ENCODE measurements at places on chromosomes 6 and 20.

GRCh38 chr20:5557123-5557522 lies 193.1 kb upstream of the SHLD1 start:
- DNase-seq: no peak

- peak; percentile 77 for DNase-seq
These were observed 16.1 kb downstream of the BPIFB1 start for GRCh38 chr20:33299111-33299603.

DNA sequence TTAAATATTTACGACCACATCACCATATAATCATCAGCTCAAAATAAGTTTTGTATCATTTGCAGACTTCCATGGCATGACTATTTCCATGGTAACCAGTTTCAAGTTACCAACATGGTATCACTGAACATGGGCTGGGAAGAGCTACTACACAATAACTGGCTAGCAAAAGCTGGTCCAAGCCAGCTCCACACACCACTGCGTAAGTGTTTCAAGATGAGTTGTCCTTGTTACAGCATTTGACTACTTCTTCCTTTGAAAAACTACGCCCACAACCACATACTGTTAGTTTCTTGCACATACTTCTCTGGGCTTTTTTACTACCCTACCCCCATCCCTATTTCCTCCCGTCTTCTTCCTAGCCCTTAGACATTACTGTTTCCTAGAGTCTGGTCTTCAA lies 8.5 kb downstream of the CD164 start:
- no peak for DNase-seq

GRCh38 chr6:126781582-126781981 lies 336.9 kb upstream of the RSPO3 start:
- no peak for DNase-seq

- no peak for DNase-seq
These were observed 3.0 kb downstream of the NR2E1 start for GRCh38 chr6:108168501-108169463.

GRCh38 chr20:20225325-20226043 lies 142.4 kb upstream of the INSM1 start:
- no peak for DNase-seq

DNA sequence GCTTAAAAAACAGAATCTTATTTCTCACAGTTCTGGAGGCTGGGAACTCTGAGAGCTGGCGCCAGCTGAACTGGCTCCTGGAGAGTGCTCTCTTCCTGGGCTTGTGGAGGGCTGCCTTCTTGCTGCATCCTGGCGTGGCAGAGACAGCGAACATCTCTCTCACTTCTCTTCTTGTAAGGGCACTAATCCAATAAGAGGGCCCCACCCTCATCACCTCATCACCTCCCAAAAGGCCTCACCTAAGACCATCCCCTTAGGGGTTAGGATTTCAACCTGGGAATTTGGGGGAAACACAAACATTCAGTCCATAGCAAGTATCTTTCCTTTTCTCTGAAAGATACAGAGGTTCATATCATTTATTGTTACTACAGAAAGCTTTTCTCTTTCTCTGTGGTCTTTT lies 23.9 kb downstream of the PNLDC1 start:
- DNase-seq: no peak

- no peak for DNase-seq
These were observed 646.0 kb upstream of the MARCKS start for GRCh38 chr6:113211170-113211569.

- DNase-seq: no peak
These were observed 2.3 kb upstream of the SLC23A2 start for GRCh38 chr20:5003626-5004025.

DNA sequence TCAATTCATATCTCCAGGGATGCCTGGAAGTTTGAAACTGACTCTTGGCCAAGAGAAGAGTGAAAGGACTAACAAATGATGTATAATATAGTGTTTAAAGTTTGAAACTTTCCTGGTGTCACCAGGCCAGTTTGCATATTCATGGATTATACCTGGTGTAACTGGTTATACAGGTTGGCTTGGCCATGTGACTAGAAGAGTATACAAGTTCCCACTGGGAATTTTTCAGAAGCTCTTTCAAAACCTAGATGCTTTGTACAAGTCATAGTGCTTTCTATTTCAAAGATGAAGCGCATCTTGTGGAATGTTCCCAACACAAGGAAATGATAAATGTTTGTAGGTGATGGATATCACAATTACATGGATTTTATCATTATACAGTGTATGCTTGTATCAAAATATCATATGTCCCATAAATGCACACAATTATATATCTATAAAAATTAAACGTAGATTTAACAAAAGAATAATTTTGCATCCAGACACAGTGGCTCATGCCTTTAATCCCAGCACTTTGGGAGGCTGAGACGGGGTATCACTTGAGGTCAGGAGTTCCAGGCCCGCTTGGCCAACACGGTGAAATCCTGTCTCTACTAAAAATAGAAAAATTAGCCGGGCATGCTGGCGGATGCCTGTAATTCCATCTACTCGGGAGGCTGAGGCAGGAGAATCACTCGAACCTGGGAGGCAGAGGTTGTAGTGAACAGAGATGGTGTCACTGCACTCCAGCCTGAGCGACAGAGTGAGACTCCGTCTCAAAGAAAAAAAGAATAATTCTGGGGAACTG lies 1420.2 kb downstream of the GRIK2 start:
- no peak for DNase-seq

DNA sequence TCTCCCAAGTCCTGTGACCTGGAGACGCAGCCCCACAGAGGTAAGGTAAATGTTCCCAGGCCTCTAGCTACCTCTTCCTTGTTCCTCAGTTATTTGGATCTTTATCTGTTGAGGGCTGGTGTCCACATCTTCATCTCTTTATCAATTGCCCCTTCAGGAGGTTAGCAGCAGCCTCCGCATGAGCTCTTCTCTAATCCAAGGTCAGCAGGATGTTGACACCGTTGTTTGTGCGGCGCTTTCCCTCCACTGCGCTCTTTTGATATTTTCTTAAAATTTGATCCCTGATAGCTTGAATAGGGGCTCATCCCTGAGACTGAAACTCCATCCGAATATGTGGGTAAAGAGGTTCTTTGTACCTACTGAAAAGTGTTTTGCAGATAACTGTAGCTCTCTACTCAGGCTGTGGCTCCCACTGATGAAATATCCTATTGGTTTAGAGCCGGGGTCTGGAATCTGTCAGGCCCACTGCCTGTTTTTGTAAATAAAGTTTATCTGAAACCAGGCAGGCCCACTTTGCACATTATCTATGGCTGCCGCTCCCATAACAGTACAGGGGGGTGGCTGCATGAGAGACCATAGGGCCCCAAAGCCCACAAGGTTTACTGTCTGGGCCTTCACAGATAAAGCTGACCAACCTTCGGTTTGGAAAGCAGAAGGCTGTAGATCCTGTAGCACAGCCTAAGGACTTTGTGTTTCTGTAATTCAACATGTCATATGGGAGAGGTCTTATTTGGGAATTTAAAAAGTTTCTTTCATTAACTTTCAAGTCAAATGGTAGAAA lies 362.6 kb downstream of the QKI start:
- DNase-seq: no peak

DNA sequence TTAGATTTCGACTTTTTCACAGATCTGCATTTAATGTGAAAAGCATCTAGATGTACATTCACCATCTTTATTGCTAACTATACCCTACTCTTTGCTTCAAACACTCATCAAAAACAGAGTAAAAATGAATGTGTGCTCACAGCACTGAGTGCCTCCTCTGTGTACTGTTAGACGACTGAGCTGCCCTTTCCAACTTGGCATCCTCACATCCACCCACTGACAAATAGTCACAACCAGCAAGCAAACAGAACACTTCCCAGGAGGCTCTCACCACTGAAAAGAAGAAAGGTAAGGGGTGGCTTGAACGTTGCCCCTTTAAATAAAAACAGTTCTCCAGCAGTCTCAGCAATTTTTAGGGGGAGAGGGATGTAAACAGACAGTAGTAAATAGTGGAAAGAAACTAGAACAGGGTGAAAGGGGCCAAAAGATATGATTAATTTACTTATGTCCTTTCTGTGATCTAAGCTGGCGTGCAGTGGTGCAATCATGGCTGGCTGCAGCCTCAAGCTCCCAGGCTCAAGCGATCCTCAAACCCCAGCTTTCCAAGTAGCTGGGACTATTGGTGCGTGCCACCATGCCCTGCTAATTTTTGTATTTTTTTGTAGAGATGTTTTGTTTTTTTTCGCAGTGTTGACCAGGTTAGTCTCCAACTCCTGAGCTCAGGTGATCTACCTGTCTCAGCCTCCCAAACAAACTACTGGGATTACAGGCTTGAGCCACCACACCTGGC lies 48.7 kb downstream of the IPCEF1 start:
- DNase-seq: no peak

DNA sequence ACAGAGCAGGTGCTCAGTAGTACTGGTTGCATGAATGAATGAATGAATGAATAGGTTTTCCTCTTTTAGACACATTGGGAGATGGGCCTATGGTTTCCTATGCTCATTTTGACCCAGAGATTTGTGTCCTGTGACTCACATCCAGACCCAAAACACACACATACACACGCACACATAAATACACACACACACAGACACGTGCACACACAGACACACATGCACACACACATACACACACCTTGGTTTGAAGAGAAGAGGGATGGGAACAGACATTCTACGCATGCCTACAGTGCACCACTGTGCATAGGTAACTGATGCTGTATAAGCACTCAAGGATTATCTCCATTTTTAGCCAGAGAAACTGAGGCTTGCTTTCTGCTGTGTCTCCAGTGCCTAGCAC lies 4.1 kb downstream of the JPH2 start:
- DNase-seq: no peak

GRCh38 chr6:36102853-36103252 lies 27.5 kb upstream of the MAPK13 start:
- no peak for DNase-seq

DNA sequence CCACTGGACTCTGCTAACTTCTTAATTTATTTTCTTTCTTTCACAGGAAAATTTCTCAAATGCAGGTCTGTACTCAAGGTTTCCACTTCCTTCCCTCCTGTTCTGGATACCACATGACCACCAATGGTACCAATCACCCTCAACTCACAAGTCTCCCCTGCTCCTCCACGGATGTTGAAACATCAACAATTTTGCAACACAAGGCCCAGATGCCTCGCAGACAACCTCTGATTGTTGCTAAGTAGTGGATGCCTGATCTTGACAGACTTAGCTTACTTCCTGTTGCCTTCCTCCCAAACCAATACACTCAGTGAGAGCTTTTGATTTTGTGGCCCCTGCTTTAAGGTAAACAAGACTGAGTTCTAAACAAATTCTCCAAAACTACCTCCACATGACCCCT lies 146.6 kb downstream of the FRK start:
- no peak for DNase-seq

DNA sequence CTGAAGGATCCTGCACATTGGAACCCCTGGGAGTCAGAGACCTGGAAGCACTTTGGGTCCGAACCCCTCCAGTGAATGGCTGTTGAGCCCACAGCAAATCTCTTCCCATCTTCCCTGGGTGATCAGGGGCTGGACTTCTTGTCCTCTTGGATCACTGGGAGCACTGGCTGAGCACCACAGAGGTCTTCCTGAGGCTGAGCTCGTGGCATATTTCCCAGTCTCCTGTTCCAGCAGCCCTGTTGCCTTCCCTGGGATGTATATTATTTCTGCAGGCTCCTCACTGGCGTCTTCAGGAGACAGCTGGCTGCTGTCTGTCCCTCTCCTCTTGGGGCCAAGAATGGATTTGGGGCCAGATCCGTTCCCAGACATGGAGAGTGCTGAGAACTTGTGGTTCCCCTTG lies 43.4 kb downstream of the PTK7 start:
- DNase-seq: no peak

All from D721Med (cell line).